ENCODE measurements at places on chromosomes 3 and 15.

DNA sequence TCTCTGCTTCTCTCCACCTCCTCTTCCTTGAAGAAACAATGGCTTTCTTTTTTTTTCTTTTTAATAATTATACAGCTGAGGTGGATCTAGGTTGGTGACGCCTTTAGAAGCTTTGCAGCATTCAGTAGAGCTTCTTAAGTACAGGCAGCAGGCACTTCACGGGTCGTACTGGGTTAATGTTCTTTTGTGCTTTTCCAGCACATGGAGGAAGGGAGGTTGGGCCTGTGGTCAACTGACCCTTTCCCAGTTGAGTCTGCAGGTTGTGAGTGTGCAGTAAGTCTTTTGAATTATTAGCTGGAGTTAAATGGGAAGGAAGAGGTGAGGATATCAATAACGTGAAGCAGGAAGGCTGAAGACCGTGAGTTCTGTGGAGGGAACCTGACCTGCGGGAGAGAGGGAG is 7.0 kb downstream of the TRAK1 start:
- no peak for DNase-seq

GRCh38 chr3:123444744-123445143 is 4.1 kb downstream of the ADCY5 start:
- no peak for DNase-seq

GRCh38 chr3:177359593-177360357 is 162.5 kb upstream of the TBL1XR1 start:
- DNase-seq, result peak; percentile 89

GRCh38 chr3:184405075-184406030 is 25.5 kb downstream of the CHRD start:
- DNase-seq, result no peak

DNA sequence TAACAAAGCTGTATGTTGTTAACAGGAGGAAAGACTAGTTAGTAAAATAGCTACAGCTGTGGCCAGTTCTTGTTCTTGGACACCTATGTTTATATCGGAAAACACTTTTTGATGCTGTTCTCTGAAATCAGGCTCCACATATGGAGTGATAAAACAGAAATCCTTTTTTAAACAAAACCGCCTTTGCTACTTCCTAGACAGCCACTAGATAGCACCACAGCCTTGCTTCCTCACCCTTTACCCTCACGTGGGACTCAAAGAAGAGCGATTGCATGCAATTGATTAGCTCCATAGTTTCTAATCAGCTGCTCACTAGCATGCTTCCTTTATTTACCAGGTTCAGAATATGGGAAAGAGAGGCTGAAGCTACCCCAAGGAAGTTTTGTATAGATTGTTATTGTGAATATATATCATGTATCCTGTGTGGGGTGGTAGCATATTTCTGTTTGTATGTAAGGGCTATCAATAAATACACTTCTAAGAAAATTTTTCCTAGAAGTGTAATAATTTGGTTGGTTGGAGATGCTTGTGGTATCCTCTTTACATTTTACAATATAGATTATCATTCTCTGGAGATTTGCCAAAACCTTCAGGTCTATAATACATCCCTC is 4.3 kb upstream of the MTFMT start:
- DNase-seq, result peak; percentile 30

DNA sequence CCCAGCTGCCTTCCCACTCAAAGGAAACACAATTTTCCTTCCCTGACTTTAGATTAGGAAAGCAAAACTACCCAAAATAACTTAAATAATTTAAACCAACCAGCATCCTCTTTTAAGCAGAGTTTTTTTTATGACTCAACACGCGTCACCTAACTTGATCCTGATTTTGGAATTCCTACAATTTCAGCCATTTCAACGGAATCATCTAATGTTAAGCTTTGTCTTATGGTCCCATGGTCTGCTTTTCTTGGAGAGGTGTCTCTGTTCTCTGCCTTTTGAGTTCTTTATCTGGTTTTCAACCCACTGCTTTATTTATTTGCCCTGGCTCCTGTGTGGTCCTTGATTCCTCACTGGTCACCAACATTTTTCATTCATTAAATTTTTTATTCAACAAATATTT is 219.2 kb upstream of the ARHGEF26 start:
- no peak for DNase-seq

- no peak for DNase-seq
Observed at GRCh38 chr15:73784291-73784690, 31.1 kb upstream of the INSYN1 start.

Measured in NCI-H510A treated with DMSO at 0.1 percent for 48 hours (cell line).